NCI-H2081 treated with DMSO at 0.1 percent for 48 hours (cell line): ENCODE measurements at places on chromosomes 3 and 15.
A peak's percentile ranks its signal among the peaks of the same experiment; 100 is the strongest.

DNA sequence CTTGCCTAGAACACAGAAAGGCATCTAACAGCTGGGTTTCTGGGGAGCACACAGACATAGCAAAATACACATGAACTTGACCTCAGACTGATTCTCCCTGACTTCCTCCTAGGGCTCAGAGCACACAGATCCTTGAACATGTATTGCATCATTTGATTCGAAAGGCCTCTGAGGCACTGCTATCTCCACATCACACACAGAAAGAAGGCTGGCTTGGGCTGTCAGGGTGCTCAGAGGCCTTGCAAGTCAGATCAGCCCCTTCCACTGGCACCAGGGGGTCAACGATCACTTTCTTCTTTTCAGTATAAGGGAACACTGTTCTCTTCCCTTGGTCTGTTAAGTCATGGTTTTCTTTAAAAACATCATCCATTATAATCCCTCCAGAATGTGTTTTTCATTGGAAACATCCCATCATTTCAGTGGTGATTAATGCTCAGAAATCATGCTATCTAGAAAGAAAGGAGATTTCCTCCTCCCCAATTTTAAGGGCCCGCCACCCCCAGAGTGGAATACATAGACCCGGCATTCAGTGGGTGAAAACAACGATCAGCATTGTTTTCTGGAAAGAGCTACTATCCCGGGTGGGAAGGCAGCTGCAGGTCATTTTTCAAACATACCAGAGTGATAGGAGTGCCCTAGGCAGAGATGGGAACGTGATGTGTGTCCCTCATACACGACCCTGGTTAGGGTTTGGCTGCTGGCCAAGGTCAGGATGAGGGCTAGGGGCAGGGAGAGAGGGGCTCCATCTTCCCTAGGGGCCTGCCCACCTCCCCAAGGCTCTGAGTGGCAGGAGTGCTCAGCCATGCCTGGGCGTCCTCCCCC, 253.3 kb upstream of the LYSMD4 start:
- no peak for DNase-seq

DNA sequence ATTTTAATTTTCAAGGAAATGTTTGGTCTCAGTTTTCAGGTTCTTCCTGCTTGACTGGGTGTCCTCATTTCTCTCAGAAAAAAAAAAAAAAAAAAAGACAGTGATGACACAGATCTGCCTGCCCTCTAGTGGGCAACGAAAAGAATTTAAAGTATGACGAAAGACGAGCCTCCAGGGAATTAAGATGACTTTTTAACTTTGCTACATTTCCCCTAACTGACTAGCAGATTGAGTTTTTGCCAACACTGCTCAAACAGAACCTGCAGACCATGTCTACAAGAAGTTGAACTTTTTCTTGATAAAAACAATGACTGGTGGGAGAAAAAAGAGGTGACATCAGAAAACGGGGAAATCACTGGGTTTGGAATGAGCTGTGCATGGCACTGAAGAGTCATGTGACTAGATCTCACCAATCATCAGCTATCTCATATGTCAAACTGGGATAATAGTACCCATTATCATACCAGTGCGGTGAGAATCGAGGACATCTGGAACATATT, 40.8 kb downstream of the EOMES start:
- peak; percentile 64 for DNase-seq

DNA sequence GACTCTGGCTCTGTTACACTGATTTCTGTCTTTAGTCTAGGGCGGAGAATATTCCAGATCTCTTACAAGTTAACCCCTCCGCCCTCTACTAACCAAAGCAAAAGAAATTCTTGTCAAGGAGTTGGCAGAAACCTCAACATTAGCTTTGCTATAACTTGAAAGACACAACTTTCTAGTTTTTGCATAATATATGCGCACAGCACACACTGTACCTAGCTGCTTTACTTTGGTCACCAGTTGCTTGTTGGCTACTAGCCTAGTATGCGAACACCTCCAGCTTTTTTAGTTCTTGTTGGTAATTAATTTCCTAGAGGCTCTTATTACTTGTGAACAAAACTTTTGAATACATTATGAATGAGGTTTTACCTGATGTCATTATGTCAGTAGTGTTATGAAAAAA, 348.8 kb upstream of the C2CD4B start:
- DNase-seq = no peak

DNA sequence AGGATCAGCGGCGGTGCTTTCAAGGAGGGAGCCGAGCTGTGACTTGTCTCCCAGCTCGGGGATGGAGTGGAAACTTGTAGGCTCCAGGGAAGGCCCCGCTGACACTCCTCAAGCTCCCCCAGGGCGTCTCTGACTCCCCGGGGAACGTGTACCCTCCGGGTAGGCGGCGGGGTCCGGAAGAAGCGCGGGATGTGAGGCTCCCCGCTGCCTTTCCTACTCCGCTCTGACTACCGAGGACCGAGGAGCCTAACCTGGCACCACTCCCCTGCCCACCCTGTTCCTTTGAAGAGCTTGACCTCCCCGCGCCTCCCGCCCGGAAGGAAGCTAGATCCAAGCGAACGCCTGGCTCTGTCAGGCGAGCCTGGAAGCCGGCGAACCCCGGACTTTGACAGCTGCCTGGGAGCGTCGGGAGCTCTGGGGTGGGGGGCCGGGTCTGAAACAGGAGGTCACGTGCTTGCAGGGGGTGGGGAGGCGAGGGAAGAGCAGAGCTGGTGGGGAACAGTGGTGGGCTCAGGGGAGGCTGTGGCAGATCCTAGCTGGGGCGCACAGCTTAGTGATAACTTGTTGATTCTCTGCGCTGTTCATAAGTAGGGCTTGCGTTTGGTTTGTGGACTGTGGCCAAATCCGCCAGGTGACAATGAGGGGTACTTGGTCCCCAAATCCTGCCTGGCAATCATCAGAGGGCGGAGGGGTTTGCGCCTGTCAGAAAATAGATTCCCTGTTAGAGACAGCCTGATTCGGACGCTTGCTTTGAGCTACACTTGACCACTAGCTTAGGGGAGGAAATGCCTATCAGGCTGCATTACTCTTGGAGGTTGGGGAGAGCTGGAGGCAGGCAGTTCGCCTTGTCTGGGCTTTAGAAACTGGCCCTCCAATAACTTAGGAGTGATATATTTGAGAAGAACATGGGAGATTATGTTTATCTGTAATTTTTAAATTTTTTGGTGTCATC, 1.2 kb downstream of the CLSTN2 start:
- no peak for DNase-seq
